Kasumi-1 (cell line): ENCODE measurements at places on chromosomes 7 and 10.

DNA sequence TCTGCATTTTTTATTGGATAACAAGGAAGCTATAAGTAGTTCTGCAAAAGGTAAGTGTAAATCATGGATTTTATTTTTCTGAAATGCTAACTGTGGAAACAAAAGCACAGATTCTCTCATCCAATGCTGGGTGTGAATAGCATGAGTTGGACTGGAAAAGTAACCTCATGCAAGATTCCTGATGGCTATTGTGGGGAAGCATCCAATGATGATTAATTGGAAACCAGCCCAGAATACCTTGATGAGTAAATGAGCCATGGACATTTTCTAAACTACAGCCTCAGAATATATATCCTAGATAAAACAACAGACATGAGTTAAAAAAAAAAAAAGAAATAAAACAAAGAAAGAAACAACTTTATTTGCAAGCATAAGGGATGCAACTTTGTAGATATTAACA is 934.6 kb downstream of the CCSER2 start:
- no peak for DNase-seq

GRCh38 chr7:14583518-14583917 is 319.0 kb downstream of the DGKB start:
- DNase-seq = no peak

- peak; percentile 25 for DNase-seq
Observed at GRCh38 chr10:88157981-88158465, 294.6 kb downstream of the PTEN start.

DNA sequence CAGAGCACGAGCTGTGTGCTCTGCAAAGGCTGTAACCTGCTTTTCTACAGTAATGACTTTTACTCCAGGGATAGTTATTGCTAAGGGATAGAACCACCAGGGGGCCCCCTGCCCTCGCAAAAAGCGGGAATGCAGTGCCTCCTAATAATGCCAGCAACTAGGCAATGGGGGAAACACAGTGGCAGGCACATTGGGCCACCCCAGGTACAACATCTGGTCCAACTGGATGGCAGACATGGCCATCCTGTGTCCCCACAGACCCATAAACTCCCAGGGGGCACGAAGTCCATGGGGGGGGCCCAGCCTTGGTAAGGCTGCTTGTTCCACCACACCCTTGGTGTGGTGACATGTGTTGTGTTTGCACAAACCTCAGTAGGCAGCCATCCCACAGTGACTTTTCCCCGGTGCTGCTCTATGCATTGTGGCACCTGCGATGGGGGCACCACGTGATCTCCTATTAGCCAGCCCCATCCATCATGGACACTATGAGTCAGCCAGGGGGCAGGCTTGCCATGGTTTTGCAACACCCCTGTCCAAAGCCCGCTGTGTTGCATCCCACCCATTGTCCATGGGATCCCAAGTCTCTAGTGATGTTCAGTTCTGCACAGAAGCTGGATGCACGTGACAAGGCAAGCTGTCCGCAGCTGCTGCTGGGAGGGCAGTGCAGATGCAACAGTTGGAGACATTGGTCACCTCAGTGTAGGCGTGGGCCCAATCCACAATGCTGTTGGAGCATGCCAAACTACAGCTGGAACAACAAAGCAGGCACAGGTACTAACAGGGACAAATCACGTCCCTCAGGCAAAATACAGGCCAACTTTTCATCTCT is 84.0 kb downstream of the ANLN start:
- DNase-seq = peak; percentile 41

GRCh38 chr10:62992145-62992721 is 140.9 kb upstream of the NRBF2 start:
- no peak for DNase-seq

DNA sequence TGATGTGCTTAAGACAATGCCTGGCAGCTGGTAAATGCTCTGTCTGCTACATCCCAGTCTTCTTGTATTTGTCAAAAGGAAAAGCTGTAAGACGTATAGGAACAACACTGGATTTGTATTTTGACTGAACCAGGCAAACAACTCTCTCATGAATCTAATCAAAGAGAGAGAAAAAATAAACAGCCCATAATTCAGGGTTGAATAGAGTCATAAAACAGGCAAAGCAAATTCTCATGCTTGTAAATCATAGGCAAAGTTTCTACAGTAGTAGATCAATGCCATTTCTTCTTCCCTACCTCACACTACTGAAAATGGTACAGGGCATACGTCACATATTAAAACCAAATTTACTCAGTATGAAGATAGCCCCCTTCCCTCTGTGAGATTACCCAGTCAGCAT is 166.3 kb downstream of the SKIDA1 start:
- DNase-seq = no peak

DNA sequence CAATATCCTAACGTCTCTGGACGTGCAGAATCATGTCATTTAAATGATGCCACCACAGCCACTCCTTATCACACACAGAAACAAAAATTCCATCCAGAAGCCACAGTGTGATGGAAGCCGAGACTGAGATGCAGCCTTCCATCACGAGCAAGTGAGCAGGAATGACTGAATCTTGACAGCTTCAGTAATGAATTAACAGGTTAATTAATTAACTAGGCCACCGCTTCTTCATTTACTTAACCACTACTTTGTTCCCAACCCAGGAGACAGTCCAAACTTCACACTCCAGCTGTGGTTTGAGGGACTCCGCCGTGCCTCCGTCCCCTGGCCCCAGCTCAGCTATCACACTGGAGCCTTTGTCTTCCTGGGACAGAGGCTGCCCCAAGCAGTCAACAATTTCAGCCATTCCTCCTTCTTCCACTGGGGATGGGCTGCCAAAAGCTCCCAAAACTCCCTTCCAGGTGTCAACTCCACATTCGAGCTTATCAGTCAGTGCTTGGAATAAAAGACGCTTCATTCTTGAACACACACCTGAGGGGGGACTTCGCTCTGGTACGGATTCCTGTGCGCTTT is 65.9 kb downstream of the FGFR2 start:
- DNase-seq = no peak

DNA sequence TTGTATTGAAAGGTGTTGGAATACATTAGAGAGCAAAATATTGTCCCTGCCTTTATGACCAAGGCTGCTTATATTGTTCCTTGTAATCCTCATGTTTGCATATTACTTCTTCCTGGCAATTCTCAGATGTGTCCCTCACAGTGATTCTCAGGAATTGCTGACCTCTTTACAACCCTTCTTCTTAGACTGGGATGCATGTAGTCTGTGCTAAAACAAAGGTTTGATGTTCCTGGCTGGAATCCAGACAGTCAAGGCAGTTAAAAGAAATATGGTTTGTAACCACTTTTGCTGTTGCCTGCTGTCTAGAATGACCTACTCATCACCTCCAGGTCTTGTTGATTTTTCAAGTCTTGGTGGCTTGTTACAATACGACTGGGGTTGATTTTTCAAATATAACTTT is 367.6 kb downstream of the HGF start:
- no peak for DNase-seq

DNA sequence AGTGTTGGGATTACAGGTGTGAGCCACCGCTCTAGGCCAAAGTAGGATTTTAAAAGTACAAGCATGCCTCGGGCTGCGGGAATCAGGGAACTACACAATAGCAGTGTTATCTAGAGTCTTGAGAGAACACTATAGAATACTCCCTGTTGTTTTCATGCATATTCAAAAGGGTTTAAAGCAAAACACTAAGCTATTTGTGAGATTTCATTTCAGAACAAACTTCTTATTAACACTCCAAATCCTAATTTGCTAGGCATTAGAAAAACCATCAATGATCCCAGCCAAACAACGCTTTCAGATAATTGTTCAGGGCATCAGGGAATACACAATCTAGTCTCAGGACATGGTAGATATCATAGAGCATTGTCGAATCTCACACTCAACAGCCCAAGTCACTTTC is 13.9 kb downstream of the DENND11 start:
- no peak for DNase-seq

DNA sequence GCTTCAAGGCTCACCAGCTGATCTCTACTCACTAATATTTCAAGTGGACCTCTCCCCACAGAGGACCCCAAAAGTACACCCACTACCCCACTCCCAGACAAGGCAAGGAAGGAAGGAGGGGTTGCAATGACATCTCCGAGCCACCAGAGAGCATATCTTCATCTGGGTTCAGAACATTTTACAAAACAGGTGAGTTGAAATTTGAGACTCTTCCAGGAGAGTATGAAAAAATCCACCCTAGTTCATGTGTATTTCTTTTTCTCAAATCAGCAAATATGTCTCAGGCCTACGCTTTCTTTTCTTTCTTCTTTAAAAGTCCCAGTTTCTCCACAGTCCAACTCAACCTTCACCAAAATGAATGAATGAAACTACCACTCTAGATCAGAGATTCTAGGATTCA is 61.9 kb downstream of the SGMS1 start:
- DNase-seq = peak; percentile 28

DNA sequence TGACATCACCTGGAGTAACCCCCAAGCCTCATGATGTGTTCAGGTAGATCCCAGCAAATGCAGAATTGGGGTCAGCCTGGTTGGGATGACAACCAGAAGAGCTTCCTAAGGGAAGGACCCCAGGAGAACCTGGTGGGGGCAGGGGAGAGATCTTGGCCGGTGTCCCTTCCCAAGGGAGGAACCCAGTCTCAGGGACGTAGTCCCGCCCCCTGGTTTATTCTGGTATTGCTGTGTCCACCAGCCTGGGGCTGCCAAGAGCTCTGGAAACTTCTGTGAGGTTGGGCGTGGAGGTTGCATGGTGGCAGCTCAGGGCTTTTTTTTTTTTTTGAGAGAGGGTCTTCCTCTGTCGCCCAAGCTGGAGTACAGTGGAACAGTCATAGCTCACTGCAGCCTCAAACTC is 19.4 kb downstream of the GTF2IRD1 start:
- no peak for DNase-seq

DNA sequence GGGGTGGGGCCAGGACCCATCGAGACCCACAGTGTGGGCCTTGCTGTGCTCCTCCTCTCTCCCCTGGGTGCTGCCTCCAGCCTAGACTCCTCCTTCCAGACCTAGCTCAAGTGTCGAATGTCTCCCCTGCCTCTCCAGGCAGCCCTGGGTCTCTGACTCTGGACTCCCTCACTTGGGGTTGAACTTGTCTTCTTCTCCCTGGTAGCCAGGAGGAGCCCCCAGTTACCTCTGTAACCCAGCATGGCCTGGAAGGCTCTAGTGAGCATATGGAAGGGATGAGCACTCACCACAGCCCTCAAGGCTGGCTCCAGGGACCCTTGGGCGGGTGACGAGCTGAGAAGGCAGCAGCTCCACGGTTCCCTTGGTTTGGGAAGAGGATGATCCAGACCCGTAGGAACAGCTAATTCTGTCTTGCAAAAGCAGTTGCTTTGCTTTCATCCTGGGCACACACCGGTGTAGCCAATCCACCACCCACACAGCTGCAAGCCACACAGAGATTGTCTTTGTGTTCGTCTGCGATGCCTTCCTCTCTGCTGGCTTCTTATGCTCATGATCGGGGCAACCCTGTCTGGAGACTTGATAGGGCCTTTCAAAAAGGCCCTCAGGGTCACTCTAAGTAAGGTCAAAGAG is 52.3 kb upstream of the ANTXRL start:
- no peak for DNase-seq

- no peak for DNase-seq
Observed at GRCh38 chr7:126755381-126755780, 497.4 kb downstream of the GRM8 start.

- peak; percentile 55 for DNase-seq
Observed at GRCh38 chr7:77651575-77652162, 44.6 kb upstream of the RSBN1L start.

DNA sequence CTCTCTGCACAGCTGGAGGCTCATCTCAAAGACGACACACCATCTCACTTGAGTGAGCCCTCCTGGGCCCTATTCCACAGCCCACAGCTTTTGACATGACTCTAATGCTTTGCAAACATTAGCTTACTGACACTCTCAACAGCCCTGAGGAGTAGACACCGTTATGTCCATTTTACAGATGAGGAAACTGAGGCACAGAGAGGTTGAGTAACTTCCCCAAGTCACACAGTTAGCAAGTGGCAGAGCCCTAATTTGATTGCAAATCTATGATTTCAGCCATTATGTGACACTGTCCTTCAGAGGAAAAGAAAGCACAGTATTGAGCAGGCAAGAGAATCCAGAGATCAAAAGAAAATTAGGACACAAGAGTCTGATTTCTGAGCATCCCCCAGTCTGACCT is 16.0 kb downstream of the SLC25A13 start:
- DNase-seq = no peak

GRCh38 chr7:75992083-75992755 is 2.2 kb downstream of the TMEM120A start:
- no peak for DNase-seq

DNA sequence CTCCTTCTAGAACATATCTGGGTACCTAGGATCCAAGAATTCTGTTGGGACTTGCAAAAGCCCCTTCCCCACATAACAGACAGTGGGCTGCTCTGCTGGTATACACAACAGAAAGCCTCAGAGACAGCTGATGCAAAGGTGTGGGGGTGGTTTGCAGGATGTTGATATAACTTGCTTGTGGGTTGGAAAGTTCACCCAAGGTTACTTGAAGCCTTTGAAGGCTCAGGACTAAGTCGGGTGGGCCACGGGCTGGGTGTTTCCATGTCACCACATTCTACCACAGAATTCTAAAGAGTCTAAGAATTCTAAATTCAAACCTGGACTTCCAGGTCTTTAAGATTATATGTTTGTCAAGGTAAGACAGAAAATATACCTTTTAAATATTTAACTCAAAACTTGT is 7.4 kb upstream of the NRCAM start:
- DNase-seq = no peak

GRCh38 chr7:90618876-90619275 is 22.8 kb downstream of the CDK14 start:
- DNase-seq = no peak
